SHP77 treated with DMSO at 0.1 percent for 48 hours (cell line): ENCODE measurements at places on chromosomes 11 and 22.

- no peak for DNase-seq
These were observed 609.9 kb downstream of the BUD13 start for GRCh38 chr11:116162886-116163230.

DNA sequence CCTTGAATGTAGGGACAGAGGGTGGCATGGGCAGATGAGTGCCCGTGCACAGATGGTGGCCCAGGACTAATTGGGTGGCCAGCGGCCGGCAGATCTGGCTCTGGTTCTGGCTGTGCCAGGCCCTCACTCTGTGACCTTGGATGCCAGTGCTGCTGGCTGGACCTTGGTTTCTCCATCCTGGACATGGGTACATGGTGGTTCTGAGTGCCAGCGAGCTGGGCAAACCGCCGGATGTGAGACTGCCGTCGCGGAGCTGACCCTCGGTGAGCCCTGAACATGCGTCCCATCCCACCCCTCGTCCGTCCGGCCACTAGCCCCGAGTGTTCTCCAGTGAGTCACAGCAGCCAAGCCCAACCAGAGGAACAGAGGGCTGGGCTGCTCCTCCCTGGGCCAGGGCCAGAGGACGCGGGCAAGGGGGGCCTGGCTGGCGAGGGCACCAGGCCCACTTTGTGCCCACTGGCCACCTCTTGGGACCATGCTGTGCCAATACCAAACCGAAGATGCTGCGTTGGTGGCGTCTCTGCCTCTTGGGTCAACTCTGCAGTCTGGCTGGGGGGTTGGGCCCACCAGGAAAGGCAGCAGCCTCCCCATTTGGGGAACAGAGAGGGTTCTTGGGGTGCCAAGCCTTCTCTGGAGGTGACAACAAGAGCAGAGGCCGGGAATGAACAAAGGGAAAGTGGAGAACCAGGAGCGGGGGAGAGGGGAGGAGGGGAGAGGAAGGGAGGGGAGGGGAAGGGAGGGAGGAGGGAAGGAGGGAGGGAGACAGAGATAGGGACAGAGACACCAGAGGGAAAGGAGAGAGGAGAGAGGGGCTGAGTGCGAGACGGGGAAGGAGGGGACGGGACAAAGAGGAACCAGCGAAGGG lies 10.7 kb downstream of the LSP1 start:
- no peak for DNase-seq

DNA sequence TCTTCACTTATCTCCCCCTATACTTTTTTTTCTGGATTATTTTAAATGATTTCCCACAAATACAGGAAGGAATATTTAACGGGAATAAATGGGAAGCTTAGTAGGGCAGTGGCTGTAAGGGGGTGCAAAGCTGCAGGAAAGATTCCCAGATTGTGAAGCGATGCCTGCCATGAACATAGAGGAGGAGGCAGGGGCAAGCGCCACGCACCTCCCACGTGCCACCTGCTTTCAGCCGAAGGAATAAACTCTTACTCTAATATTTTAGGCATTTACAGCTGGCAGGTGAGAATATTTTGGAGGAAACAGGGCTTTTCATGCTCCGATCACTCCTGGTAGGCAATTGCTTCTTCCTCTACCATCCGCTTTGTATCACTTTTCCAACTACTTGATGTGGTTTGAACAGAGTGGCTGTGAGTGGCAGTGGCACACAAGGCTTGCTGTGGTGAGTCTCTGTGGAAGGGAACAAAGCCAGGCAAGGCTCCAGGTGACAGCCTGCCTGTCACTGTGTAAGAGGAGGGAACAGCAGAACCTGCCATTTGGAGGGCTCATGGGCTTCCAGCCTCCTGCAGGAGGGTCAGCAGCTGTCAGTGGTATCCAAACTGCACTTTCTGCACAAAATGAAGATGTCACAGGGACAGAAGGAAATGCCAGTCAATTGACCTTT lies 54.5 kb upstream of the PLET1 start:
- no peak for DNase-seq

- DNase-seq, result no peak
These were observed 204.4 kb downstream of the FAM76B start for GRCh38 chr11:95585069-95585751.

DNA sequence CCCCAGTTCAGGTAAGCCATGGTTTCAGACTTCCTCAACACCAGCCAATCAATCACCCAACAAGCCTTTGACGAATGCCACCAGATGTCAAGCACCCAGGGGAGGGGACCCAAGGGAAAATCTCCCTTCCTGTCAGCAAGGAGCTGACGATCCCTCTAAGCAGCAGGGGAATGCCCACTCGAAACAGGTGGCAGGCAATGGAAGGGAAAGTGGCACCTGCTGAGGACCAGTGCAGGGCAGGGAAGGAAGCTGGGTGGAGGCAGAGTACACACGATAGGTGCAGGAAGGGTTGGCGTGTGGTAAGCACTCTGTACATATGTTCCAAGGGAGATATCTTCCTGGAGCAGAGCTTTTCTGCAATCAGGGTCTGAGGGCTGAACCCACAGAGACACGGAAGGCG lies 11.7 kb upstream of the CREB3L1 start:
- no peak for DNase-seq

- no peak for DNase-seq
These were observed 453.4 kb downstream of the TBC1D22A start for GRCh38 chr22:47215851-47216250.

DNA sequence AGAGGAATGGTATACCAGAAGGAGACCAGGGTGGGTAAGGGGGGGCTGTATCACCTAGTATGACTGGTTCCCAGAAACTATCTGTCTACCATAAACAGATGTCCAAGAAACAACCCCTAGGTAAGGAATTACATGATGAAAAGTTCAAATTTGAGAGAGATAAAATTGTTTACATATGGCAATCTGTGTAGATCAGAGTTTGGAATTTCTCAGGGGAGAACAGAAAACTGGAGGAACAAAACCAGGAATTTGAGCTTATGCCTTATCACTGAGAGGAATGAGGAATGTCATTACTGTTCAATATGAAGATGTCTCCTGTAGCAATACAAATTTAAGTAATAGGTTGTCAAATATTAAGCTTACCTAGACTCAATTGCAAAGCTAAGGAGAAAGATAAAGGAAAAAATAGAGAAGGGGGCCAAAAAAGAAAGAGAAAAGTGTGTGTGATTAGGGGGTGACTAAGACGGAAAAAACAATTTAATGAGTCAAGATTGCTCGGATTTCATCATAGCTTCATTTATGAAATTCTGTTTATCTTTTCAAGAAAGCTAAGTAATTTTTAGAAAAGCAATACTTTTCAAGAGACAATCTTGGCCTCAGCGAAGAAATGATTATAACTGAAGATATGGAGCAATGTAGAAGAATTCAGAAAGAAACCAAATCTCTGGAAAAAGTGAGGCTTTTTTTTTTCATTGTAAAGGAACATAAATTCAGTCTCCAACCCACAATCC lies 117.8 kb downstream of the APOL5 start:
- DNase-seq, result no peak

DNA sequence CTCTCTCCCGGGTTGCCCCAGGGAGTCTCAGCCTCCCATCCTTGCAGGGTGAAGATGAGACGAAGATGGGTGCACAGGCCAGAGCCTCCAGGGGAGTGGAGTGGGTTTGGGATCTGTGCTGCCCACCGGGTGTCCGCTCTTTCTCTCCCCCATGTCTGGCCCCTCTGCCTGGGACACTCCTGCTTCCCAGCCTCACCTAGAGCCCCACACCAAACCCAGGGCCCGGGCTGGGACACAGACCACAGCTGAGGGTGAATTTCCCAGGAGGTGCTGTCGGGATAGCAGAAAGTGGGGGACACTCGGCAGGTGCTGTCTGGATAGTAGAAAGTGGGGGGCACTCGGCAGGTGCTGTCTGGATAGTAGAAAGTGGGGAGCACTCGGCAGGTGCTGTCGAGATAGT lies 25.0 kb upstream of the KRTAP5-7 start:
- no peak for DNase-seq

GRCh38 chr22:16957781-16958180 lies 50.2 kb downstream of the GAB4 start:
- no peak for DNase-seq

- DNase-seq, result no peak
These were observed 580.4 kb downstream of the CNTN5 start for GRCh38 chr11:99601179-99601578.

GRCh38 chr11:1496761-1497095 lies 10.1 kb upstream of the MOB2 start:
- DNase-seq, result no peak

- DNase-seq, result no peak
These were observed 34.1 kb downstream of the PPME1 start for GRCh38 chr11:74205181-74205580.

DNA sequence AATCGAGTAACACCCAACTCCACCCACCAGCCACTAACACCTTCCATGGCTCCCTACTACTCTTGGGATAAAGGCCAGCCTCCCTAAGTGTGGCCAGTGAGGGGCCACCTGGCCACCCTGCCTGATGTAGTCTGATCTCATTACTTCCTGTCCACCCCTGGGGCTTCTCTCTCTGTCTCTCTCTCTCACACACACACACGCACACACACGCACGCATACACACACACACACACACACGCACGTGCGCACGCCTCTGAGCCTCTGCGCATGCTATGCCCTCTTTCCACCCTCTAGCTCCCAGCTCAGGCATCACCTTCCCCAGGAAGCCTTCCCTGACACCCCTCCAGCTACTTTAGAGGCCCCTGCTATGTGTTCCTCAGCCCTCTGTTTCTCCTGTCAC lies 3.9 kb downstream of the MFNG start:
- no peak for DNase-seq

DNA sequence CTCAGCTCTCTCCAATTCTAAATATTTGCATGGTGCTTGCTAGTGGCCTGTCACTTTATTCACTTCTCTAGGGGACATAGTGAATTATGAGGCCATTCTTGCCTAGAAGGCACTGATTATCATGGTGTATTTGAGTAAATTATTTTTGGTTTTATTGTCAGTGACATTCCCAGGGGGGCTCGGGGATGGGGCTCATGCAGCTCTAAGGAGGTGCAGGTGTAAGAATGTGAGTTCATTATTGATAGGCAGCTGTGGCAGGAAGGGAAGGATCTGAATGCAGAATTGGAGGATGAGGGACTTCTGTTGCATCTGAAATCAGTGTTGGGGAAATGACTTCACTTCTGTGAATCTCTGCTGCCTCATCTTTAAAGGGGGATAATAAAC lies 53.7 kb upstream of the OR4B1 start:
- no peak for DNase-seq
